ENCODE measurements at places on chromosomes 13 and 19.

GRCh38 chr13:114063545-114064449, 68.6 kb downstream of the RASA3 start:
- DNase-seq = no peak

DNA sequence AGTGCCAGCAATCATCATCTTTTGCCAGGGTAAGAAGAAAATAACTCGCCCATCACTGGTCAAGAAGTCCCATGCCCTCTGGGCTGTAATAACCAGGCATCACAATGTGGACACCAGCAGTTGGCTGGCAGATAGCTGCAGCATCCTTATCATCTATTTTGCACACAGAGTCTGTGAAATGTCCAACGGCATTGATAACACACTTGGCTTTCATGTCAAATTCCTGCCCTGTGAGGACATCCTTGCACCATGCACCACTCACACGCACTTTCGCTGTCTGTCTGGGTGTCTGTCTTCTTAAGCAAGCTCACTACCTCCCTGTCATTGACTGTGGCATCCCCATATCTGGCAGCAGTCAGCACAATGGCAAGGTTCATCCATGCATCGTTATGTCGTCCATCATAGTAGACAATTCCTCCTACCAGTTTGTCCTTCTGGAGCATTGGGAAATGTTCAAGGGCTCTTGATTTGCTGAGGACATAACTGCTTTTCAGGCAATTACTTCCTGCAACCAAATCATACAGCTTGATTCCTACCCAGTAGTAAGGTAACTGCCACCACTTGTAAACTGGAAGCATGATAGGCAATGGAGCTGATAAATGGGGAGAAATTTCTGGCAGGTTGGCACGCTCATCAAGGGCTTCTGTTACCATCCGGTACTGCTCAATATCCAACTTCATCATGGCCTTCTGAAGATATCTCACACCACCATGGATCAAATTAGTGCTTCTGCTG, 6.8 kb upstream of the ZSCAN5A start:
- DNase-seq = no peak

- peak; percentile 98 for DNase-seq
Measured at GRCh38 chr19:48954595-48955307, at the start of gene BAX. BAX (plus strand) TSS chr19:48954875; CDS start chr19:48954929, 54 bp downstream.

DNA sequence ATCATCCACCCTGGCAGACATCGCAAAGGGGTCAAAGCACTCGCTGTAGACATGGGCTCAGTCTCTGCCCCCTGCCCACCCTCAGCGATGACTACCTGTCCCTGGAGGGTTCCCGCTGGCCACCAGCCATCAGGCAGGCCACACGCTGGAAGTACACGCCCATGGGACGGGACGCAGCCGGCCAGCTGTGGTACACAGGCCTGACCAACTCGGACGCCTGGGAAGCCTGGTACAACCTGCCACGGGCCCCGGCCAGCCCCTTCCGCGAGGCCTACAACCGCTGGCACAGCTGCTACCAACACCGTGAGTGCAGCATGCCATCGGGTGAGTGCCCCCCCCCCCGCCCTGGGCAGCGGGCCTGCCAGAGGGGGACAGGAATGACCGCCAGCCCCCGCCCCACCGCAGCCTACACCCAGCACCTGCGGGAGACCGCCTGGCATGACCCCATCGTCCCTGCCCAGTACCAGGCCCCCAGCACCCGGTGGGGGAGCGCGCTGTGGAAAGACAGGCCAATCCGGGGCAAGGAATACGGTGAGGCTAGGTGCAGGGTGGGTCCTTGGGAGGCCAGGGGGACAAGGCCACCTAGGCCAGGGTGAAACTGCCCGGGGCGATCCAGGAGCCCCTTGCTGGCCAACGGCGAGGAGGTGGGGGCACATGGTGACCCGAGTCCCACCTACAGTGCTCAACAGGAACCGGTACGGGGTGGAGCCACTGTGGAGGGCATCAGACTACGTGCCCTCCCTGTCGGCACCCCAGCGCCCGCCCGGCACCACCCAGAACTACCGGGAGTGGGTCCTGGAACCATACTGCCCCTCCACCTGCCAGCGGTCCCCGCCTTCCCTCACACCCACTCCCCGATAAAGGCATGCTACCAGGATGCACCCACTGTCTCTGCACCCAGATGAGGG, 4.4 kb downstream of the TEKTIP1 start:
- DNase-seq = no peak

GRCh38 chr19:17346109-17346671, 8.8 kb downstream of the GTPBP3 start:
- DNase-seq = peak; percentile 84

GRCh38 chr13:89748716-89749115, 1598.8 kb upstream of the MIR17HG start:
- DNase-seq = no peak

GRCh38 chr13:27542220-27542619, 78.1 kb downstream of the LNX2 start:
- no peak for DNase-seq

- DNase-seq = no peak
Measured at GRCh38 chr19:18438331-18439024, 545 bp upstream of the ISYNA1 start.

DNA sequence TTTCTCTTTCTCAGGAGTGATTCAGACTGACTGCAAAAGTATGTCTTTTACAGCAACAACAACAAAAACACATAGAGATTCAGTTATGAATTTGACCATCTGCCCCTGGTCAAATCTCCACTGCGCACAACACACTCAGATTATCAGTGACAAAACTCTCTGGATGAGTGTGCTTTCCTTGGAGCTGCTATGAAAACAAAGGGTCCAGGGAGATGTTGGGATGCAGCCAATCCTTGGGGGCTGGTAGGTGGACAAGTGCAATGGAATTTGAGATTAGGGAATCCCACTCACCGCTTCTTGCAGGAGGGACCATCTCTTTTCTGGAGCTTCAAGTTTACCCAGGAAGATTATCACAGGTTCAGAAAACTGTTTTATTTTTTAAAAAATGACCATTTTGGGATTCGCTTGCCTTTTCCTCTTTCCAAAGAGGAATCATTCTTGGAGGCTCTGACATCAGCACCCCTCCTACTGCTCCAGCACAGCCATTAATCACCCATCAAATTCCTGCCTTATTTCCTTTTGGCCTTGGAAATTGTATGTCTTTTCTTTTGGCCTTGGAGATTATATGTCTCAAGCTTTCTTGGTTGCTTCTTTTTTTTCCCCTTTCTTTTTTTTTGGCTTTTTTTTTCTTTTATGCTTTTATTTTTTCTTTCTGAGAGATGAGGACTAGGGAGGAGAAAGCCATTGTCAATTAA, 311.8 kb downstream of the TSHZ3 start:
- DNase-seq = no peak

DNA sequence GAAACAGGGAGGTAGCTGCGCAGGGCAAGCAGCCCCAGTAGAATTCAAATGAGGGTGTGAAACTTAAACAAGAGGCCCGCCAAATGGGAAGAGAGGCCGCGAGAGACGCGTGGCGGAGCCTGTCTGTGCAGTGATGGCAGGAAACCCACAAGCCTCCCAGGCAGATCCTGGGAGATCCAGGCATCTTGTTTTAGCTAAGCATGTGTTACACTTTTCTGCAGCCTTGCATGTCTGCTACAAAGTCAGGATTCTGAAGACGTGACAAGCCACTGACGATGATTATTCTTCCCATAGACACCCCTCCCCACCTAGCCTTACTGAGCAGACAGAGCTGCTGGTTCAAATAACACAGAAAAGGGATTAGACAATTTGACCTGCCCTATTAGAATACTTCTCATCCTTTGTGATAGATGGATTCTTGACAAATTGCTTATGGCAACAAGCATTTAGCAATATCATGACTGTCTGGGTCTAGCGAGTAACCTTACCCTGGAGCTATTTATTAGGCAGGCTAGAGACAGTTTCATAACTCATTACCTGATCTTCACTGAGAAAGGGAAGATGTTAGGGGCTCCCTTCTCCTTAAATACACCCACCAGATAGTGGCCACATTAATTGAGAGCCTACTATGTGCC, 185.2 kb upstream of the IRS2 start:
- no peak for DNase-seq

- peak; percentile 92 for DNase-seq
Measured at GRCh38 chr19:50607874-50608785, 31.6 kb downstream of the SYT3 start.

DNA sequence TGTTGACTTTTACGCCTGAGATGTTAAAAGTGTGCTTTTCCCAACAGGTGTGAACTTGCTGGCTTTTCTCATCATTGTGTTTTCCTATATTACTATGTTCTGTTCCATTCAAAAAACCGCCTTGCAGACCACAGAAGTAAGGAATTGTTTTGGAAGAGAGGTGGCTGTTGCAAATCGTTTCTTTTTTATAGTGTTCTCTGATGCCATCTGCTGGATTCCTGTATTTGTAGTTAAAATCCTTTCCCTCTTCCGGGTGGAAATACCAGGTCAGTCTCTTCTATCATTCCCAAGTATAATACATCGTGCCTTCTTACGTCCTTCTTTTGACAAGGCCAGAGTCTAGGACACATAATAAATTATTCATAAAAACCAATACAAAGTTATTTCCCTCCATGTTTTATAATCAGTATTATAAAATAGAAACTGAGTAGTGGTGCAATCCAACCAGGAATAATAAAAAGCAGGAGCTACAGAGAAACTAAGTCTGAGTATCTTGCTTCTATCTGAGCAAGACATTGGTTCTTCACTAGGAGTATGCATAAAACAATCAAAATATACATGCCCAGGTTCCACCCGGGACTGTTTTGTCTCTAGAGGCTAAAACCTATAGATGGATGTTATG, 57.9 kb downstream of the RXFP2 start:
- no peak for DNase-seq

DNA sequence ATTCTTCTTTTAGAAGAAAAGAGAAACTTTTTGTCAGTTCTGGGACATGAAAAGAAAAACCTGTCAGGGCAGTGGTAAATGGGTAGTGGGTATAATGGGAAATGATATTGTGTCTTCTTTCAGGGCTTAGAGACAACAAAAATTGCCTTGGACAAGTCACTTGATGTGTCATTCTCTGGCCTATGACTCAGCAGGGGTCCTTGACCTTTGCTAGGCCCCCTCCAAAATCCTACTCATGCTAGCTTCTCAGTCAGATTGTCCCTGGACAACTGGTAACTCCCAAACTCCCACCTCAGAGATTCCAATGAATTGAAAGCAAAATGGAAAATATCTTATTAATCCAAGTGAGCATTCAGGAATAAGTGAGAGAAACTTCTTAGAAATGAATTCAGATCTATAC, 258.8 kb upstream of the SPRY2 start:
- no peak for DNase-seq

DNA sequence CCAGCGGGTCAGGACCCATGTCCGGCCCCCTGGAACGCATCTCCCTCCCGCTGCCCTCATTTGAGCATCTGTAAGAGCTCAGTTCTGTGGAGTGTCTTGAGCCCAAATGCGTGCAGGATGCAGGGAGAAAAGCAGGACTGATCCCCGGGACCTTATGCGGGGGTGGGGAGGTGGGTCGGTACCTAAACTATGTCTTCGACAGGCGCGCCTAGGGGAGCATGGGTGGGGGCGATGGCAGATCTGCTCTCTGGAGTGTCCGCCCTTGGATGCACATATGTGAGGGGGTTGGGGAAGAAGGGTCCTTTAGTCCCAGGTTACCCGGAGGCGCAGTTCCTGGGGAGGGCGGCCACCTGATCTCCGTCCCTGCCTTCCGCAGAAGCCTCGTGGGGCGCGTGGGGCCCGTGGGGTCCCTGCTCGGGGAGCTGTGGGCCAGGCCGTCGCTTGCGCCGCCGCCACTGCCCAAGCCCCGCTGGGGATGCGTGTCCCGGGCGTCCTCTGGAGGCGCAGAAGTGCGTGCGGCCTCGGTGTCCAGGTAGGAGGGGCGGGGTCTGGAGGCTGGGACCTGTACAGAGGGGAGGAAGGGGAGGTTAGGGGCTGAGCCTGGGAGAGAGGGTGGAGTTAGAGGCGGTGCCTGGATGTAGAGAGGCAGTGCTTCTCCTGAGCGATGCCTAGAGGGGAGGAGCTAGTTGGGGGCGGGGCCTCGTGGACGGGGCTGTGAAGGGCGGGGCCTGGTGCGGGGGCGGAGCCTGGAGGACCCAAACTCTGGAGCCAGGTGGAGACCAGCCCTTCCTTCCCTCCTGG, 2.9 kb downstream of the CILP2 start:
- peak; percentile 72 for DNase-seq

DNA sequence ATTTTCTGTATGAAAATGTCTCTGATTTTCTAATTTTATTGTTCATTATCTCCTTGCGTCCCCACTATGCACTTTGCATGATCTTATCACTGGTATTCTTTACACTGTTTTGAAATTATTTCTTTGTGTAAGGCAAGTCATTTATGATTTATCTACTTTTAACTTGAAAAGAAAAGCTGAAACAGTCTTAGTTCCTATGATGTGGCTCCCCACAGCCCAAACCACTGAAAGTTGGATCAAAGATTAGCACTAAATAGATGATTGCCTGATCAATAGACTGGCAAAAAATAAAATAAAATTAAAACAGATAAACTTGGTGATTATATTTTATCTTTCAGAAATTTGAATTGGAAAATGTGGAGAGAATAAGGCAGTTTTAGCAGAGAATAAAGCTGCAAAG, 1101.9 kb downstream of the PCDH9 start:
- no peak for DNase-seq

- DNase-seq = no peak
Measured at GRCh38 chr19:33756177-33756576, 40.5 kb upstream of the KCTD15 start.

- DNase-seq = no peak
Measured at GRCh38 chr19:49878744-49879070, 1.2 kb downstream of the TBC1D17 start.

DNA sequence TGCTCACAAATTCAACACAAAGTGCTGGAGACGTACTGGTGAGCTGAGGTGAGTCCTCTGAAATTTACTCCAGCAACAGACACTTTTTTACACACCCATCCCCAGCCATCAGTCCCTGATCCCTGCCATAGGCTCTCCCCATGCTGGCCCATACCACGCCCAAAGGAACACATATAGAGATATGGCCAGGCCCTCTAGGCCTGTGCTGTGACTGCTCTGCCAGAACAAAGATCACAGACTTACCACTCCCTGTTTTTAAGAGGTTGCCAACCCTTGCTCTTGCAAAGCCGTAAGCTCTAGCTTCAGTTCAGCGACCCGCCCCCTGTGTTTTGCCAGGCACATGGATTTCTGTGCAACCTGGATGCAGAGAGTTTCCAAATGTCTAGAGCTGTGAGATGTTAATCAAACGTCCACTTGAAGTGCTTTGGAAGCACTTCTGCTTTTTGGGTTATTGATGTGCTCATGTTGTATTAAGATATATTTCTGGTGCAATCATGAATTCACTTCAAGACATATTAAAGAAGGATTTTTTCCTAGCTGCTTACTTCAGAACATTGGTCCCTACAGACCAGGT, 59.7 kb downstream of the DLEU7 start:
- no peak for DNase-seq

DNA sequence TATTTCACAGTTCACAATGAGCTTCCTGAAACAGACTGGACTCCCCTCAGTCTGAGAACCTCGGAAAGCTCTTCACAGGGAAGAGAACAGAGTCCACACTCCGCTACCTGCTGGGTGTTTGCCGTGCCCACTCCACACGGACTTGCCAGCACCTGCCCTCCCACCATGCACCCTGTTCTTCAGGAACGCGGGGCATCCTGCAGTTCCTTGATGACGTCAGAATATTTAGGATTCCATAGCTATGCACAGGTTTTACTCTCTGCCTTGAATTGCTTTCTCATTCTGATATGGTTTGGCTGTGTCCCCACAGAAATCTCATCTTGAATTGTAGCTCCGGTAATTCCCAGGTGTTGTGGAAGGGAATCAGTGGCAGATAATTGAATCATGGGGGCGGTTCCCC, 74.4 kb upstream of the FARP1 start:
- DNase-seq = no peak

- DNase-seq = no peak
Measured at GRCh38 chr13:41823476-41823875, 137.4 kb downstream of the VWA8 start.
